Small intestine (tissue), 16 donors: ENCODE measurements at places on chromosomes 12 and 14.
A peak's percentile ranks its signal among the peaks of the same experiment; 100 is the strongest.

- DNase-seq, result peak; percentile 76
These were observed 22.2 kb downstream of the MANSC1 start for GRCh38 chr12:12327802-12328201.

- no peak for DNase-seq
These were observed 66.4 kb downstream of the PTHLH start for GRCh38 chr12:27906127-27906500.

GRCh38 chr12:53098354-53098981, 1.0 kb downstream of the IGFBP6 start:
- no peak for DNase-seq

DNA sequence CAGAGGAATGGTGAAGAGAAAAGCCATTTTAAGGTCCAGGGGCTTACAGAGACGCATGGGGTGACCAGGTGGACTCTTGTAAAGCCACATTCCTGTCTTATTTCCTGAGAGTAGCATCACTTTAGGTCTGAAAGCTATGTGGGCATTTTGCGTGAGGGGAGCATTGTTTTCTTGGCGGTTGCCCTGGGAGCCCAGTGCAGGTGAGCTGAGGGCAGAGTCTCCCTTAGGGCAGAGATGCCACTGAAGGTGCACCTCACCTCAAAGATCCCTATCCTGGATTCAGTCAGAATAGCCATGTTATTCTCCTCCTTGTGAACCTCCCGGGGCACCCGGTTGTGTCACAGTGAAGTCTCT, 12.4 kb downstream of the GLRX5 start:
- DNase-seq, result no peak

GRCh38 chr14:70555890-70556289, 21.1 kb upstream of the ADAM20 start:
- DNase-seq, result peak; percentile 1

GRCh38 chr14:72788255-72788654, 105.6 kb downstream of the DPF3 start:
- no peak for DNase-seq

DNA sequence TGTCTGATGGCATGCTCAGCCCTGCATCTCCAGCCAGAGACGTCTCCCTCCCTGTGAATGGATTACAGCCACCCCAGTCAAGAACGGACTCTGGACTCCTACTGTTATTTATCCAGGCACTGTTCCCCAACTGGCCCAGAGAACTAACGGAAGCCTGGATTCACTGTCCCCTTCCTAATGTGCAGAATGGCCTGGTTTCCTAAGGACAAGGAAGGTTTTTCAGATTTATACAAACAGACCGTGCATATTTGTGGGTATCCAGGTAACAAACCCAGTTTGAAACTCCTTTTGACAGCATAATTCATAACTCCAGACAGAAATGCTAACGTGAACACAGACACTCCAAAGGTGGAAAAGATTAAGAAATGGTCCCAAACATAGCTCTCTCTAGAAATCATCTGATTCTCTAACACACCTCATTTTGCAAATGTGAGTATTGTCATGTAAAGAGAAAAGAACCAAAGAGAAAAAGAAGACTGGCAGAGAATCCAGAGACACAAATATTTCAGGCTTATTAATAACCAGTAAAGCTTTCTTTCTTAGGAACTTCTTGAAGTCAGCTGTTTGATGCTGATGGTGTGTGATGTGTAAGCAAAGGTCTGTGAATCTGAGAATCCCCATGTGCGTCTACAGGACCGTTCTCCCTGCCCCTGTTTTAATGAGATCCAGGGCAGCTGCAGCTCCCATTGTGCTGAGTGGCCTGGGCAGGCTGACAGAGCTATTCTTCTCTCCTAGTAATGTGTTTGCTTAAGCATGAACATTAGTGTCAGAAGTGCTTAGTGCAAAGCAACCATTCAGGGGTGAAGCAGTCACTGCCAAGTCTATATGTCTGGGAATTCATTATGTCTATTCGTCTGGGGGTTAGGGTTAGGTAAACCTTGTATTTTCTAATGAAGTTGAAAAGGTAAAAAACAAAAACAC, 86.8 kb upstream of the HIF1A start:
- DNase-seq, result peak; percentile 36

- DNase-seq, result no peak
These were observed 35.9 kb upstream of the FOS start for GRCh38 chr14:75242546-75243273.

DNA sequence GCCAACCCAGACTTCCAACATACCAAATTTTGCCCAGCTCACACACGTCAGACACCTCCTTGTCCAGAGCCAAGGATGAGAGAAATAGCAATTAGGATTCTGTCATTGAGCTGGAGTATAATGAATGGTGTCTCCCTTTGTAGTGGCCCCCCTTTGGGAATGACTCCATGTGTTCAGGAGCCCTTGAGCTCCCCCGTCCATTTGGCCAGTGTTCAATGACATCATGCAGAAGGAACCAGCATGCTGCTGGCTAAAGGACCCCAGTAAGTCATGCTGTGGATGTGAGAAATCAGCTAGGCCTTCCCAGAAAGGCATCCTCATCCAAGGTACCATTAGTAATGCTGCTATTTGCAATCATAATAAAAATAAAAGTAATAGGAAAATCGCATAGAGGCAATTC, 158.8 kb upstream of the SRRM4 start:
- no peak for DNase-seq

- DNase-seq, result no peak
These were observed 13.7 kb upstream of the LHX5 start for GRCh38 chr12:113485330-113485729.

DNA sequence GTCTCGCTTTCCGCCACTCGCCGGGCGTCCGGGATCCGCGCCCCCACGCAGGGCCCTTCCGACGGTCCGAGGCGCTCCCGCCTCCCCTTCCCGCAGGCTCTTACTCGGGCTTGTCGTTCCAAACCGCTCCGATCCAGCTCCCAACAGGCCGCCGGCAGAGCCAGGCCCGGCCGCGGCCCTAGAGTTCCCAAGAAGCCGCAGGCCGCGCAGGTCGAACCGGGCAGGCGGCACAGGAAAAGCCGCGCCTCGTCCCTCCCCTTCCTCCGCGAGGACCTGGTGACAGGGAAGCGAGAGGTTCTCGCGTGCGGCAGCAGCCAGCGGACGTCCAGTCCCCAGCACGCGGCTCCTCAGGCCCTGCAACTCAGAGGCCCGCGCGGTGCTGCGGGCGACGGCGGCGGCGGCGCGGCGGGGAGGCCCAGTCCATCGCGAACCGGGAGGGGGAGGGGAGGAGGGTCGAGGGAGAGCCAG, 272 bp downstream of the HECTD1 start:
- no peak for DNase-seq

DNA sequence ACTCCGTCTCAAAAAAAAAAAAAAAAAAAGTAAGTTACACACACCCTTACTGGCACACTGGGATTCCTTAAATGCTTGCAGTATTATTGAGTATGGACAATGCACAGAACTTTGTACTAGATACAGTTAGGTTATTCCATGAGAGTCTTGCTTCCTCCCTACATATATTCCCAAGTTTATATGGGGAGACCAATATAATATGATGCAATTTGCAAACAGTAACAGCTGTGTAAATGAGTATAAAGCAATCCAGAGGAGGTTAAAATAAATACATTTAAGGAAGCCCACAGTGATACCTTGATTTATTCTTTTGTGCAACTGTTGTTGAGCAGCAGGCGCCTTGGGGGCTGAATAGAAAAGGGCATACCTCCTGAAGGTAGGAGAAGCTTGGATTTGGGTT, 26.6 kb downstream of the RASSF3 start:
- DNase-seq, result peak; percentile 52

DNA sequence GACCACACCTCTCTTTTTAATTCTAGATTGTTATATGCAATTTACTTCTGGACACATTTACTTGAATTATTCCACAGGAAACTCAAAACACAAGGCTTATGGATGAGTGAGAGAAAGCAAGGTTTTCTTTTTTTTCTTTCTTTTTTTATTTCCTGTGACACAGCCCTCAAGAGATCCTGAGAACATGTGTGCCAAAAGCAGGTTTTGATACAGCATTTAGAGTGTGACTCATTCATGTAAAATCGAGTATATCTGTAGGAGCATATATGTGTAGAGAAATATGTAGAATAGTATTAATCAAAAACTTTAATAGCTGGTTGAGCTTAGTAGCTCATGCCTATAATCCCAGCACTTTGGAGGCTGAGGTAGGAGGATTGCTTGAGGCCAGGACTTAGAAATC, 4.4 kb upstream of the MAX start:
- no peak for DNase-seq

GRCh38 chr12:90280564-90281058, 572.0 kb upstream of the ATP2B1 start:
- no peak for DNase-seq

DNA sequence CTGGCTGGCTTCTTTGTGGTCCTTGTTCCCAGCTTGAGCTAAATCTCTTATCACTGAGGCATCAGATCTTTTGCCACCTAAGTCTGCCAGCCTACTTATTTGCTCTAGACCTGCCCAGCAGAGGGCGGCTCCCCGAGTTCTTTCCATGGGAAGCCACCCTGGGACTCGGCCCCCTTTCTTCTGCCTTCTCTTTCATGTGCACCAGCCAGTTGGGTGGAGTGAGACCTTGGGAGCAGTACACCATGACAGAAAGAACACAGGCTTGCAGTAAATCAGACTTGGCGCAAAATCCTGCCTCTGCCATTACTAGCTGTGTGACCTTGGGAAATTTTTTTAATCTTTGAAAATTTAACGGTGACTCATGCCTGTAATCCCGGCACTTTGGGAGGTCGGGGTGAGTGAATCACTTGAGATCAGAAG, 7.4 kb downstream of the SMAGP start:
- peak; percentile 73 for DNase-seq

DNA sequence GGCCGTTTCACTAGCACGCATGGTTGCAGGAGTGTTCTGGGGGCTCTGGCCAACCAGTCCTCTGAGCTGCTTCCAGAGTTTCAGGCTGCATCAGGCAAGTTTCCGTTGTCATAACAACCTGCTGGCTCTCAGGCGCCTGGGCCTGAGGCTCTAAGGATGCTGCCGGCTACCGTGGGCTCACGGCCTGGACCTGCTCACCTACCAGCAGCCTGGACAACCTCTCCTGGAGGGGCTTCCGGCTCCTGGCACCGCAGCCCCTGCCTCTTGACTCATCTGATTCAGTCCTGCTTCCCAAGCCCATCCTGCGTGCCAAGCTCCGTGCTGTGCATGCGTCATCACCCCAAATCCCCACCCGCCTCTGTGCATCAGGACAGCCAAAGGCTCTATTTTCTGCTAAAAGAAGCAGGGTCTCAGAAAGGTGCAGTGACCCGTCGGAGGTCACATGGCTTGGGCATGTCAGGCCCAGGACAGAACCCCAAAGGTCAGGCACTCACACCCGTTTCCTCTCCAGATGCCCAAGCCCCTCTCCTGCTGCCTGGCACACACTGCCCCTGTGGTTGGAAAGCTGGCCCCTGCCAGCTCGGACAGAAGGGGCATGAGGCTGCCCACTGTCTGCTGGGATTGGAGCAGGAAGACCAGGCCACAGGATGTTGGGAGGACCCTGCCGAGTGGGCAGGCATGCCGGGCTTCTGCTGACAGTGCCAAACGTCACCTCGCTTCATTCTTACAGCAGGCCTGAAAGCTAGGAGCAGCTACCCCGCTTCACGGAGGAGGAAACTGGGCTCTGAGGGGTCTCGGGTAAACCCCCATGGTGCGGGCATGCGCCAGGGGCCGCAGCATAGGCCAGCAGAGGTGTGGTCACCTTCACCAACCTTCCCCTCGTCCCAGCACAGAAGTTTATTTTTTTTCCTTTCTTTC, 5.7 kb downstream of the BEGAIN start:
- no peak for DNase-seq

DNA sequence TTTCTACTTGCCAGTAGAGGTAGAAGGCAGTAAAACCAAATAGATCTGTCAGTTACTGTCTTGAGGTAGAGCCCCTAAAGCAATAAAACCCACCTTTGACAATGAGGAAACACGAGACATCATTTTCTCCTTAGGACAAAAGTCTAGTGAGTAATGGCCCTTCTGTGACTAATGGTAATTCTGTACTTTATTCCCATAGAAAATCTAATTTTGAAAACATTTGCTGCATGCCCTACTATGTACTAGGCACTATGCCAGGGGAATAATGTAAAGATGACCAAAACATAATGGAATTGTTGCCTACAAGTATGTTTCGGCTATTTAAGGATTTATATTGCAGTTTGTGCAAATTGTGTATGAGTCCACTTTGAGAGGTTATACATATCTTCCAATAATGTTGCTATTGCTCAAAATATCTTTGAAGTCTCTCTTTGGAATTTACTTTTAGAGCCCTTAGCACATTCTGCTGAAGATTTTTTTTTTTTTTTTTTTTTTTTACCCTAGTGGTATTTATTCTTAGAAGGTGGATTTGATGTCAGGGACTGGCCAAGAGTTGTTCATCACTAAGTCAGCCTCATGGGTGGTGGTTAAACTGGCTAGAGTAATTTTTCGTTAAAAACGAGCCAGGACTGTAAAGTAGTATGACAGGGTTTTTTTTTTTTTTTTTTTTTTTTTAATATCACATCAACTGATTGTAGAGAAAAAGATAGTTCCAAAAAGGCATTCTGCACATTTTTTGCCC, 109.7 kb downstream of the CRADD start:
- DNase-seq, result no peak

DNA sequence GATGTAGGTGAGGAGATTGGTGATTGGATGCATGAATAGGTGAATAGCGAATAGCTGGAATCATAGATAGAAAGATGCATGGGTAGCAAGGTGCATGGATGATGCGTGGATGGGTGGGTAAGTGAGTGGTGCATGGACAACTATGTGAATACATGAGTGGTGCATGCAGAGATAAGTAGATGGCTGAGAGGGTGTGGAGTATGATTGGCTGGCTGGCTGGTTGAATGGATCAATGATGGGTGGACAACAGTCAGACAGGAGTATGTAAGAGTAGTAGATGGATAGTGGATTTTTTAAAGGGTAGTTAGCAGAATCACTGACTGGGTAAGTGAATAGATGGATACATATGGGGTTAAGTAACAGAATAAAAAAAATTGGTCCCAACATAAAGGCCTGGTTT, 33.9 kb downstream of the SERPINA3 start:
- no peak for DNase-seq

GRCh38 chr14:57314396-57315089, 45.8 kb downstream of the AP5M1 start:
- DNase-seq, result no peak

GRCh38 chr12:123421314-123421713, 15.2 kb downstream of the RILPL2 start:
- DNase-seq, result no peak

GRCh38 chr14:89248411-89249064, 168.5 kb downstream of the FOXN3 start:
- no peak for DNase-seq

DNA sequence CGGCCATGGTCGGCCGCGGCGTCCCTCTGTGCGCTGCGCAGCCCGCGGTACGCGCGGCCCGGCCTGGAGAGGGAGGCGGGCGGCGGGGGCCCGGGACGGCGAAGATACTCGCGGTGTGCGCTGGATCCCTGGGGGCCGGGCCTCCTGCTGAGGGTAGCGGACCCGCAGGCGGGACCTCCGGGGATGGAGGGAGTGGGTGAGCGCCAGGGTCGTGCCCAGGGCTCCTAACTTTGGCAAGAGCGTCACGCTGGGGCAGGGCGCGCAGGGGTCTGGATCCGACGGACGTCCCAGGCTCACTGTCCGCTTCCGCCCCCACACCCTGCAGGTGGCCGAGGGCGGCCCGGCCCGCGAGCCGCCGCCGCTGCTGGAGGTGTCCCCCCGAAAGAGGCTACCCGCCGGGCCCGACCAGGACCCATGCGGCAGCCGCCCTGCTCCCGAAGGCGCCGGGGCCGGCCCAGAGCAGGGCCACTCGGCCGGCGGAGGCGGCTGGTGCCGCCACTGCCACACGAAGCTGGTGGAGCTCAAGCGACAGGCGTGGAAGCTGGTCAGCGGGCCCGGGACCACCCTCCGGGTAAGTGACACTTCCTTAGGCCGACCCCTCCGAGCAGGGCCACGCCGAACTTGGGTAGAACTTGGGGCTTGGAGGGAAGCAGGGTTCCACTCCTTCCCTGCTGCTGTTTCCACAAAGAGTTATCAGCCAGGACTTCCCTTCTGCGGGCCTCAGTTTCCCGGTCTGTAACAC, 502 bp downstream of the KIF26A start:
- peak; percentile 52 for DNase-seq
